ENCODE measurements at places on chromosomes 12 and 14.

- DNase-seq = peak; percentile 43
These were observed 204.3 kb downstream of the AEBP2 start for GRCh38 chr12:19643635-19644034.

DNA sequence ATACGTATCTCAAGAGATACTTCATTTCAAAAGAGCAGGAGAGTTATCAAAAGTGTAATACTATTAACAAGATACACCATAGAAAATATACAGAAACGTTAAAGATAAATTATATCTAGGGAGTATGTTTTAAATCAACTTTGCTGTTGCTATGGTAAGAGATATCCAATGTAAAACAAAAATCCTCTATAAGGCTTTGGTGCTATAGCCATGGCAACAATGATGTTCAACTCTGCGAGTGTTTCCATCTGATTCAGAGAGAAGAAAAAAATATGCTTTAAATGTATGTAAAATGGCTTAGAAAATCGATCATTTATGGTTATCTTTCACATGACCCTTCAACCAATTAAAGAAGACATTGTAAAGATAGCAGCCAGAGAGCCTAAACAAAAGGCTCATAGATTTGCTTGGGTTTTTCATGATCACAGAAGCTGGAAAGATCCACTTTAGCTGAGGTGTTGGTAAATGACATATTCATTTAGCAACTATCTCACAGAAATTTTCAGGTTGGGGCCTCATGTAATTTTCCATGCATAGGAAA is 387.0 kb upstream of the GARIN6 start:
- DNase-seq = no peak

DNA sequence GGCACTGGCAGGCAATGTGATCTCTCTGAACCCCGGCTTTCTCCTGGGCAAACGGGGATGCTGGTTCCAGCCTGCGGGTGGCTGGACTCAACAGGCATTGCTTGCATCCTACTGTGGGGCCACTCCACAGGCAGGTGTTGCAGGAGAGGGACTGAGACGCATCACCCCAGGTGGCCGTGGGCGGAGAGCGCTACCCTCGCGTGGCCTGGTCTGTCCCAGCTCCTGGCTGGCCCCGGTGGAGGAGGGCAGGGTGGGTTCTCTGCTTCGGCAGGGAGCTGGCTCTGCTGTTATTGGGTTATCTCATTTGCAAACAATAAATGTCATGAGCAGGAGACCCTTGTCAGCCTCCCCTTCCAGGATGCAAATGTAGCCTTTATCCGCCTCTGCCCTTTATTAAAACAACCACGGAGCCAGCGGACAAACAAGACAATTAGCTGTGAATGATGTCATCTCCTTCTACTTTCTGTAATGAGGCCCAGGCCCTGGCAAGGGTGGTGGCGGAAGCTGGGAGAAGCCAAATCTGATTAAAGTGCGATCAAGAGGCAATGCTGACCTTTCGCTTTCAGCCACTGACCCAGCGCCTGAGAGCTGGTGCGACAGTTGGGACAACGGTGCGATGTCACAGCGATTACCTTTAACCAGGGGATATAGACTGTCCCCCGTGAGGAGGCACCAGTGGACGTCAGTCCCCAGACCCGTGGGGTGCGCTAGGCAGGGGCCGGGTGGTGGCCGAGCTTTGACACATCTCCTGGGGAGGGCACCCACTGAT is 161.8 kb downstream of the KIF26A start:
- DNase-seq = no peak

DNA sequence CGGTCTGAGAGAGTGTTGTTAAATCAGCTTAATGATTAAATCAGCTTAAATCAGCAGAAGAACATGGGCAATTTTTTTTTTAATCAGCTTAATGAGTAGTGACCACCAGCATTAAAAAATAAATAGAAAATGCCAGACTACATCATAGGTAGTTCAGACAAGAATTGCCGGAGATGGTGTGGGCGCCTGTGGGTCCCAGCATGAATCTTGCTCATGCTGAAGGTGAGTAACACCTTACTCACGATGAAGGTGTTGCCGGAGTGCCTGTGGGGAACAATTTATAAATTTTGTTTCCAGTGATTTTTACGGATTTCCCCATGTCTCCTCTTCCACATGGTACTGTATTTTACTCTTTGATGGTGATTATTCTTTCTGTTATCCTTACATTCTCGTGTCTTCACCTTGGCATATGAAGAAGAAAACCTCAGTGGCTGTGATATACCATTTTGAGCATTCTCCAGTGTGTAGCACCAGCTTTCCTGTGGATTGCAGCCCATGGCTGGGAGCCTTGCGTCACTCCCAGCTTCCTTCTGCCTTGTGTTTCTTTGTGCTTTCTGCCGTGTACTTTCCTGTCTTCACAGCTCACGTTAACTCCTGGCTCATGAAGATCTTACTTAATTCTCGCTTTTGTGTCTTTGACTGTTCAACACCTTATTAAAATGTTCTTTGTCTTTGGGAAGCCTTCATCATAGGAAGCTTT is 4.7 kb downstream of the TDRD9 start:
- no peak for DNase-seq

DNA sequence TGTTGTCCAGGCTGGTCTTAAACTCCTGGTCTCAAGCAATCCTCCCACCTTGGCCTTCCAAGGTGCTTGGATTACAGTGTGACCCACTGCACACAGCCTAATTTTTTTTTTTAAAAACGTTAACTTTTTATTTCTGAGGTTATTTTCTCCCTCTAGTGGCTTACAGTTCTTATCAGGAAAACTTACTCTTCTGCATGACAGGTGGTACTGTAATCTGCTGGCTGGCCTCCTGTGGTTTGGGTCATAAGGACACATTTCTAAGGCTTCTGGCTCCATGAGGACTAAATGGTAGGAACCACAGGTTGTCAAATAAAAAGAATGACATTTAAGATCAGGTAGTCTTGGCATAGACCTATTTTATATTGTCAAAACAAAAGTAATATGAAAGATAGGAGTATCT is 7.7 kb upstream of the NCKAP1L start:
- no peak for DNase-seq

GRCh38 chr14:44914849-44915248 is 46.9 kb downstream of the KLHL28 start:
- no peak for DNase-seq

Data from fibroblast of the conjunctiva (primary cell).